ENCODE measurements at places on chromosomes 5 and 9.

GRCh38 chr5:17723876-17724275 lies 89.6 kb downstream of the TAF11L14 start:
- no peak for DNase-seq

GRCh38 chr9:5446451-5447236 lies 3.7 kb upstream of the CD274 start:
- no peak for DNase-seq

DNA sequence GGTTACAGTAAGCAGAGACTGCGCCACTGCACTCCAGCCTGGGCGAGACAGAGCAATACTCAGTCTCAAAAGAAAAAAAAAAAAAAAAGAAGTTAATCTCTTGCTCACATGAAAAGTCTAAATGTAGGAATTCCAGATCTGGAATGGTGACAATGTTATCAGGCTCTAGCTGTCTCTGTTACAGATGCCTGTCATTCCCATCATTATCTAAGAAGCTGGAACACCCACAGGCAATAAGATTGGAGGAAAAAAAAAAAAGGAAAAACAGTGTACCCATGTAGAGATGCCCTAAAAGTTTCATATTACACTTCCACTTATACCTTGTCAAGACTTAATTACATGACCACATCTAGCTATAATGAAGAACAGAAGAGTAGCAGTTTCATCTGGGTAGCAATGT lies 38.2 kb downstream of the PTBP3 start:
- no peak for DNase-seq

DNA sequence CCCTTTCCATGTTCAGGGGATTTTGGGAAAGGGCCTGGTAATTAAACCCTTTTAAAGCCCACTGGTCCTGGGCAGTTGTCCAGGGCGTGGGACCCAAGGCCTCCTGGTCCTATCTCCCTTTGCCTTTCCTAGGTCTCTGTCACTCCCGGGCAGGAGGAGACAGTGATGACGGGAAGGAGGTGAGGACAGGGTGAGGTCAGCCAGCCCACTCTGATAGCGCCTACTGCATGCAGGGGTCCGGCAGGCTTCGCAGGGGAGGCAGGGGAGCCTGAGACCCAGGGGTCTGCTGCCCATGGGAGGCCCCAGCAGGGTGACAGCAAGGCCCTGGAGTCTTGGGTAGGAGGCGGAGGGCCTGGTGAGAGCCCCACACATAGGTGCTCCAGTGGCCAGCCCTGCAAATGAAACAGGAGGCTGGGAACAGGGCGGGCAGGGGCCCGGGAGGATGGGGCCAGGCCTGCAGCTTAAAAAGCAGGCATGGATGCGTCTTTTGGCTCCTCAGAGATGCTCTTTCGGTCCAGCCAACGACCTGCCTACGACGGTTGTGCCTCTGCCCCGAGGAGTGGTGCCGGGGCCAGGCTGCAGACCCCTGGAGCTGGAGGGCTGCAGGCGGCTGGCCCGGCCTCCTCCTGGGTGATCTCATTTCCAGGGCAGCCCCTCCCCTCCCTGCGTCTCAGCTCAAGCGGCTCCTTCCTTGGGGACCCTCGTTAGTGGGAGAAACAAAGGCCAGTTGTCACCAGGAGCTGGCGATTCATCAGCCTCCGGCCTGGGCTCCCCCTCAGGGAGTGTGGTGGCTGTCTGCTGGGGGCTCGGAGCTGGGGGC lies 6.7 kb upstream of the RXRA start:
- no peak for DNase-seq

GRCh38 chr9:113360242-113360842 lies 11.0 kb downstream of the BSPRY start:
- no peak for DNase-seq

- DNase-seq: no peak
Observed at GRCh38 chr5:133751421-133751820, 139.1 kb upstream of the FSTL4 start.

DNA sequence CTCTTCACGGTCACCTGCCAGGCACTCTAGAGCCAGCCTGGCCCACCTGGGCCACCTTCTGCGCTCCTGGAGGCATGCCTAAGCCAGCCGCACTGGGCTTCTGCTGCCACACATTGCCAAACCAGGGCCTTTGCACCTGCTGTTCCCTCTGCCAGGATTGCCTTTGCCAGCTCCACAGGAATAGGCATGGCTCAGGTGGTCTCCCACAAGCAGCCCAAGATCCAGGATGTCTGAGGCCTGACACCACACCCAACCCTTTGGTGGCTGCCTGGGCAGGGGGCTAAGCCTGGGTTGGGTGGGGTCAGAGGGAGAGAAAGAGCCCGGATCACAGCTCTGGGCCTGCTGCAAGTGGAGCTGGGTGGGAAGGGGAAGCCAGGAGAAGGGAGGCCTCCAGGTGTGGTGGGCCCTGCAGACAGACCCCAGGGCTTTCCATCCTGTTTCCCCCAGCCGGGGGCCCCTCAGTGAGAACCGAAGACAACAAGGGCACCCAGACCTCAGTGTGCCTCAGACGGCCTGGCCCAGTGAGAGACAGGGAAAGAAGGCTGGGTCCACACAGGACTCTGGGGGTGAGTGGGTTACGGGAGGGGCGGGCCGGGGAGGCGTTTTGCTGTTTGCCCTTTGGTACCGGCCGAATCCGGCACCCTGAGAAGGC lies 672 bp upstream of the SUSD3 start:
- no peak for DNase-seq

- no peak for DNase-seq
Observed at GRCh38 chr5:81776258-81776657, 25.4 kb upstream of the SSBP2 start.

DNA sequence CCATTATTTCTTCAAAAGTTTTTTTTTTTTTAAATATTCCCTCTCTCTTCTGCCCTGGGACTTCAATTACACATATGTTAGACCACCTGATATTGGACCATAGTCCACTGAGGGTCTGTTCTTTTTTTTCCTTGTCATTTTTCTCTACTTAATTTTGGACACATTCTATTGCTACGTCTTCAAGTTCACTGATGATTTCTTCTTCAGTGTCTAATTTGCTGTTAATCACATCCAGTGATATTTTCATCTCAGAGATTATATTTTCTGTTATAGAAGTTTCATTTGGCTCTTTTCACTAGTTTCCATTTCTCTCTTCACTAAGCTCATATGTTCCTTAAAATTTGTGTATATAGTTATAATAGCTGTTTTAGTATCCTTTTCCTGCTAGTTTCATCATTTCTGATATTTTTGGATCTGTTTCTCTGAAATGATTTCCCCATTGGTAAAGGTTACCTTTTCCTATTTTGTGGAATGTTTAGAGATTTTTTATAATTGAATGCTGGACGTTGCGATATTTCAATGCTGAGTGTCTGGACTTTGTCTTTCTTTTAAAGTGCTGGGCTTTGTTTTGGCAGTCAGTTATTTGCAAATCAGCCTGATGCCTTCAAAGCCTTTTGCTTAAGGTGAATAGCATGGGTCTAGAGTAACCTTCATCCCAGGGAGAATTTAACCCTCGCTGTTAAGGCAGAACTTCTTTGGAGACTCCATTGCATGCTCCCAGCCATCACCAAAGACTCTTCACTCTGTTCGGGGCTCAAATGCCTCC lies 111.8 kb downstream of the TTLL11 start:
- no peak for DNase-seq

- DNase-seq: no peak
Observed at GRCh38 chr9:123191260-123191659, 77.1 kb downstream of the STRBP start.

DNA sequence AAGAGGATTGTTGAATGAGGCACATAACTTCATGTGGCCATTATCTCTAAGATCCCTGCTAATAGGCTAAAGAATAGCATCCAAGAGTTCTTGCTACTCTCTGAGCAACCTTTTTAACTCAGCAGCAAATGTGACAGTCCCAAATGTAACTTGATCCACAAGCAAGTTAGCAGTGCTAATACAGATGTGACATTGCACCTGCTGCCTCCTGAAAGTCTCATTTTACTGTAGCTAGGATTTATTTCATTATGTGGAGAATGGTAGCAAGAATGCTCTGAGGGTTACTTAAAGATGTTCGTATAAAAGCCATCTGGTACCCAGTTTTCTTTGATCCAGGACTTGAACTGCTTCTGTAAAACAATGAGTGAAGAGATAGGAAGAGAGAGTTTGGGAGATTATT lies 45.8 kb downstream of the CDH10 start:
- DNase-seq: no peak

DNA sequence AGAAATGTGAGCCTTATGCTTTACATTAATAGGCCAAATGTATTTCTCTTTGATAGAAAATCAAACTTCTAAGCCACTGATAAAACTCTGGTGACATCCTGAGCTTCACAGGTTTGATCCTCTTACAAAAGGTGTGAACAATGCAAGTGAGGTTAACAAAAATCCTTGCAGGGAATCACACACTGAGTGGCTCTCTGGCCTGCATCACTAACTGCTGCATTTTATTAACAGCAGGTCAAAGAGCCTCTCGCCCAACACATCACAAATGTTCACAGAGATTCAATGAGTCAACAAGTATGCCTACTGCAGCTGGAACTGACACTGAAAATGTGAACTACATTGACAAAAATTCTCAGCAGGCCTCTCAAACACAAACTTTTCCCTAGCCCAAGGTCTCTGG lies 122.3 kb downstream of the SEMA5A start:
- no peak for DNase-seq

GRCh38 chr5:32834251-32834650 lies 123.1 kb downstream of the NPR3 start:
- no peak for DNase-seq

GRCh38 chr9:134052491-134052890 lies 15.3 kb downstream of the BRD3 start:
- no peak for DNase-seq

GRCh38 chr5:77973253-77973609 lies 197.1 kb upstream of the TBCA start:
- no peak for DNase-seq

- DNase-seq: no peak
Observed at GRCh38 chr5:140794595-140795258, at the start of gene PCDHA2. PCDHA2 (plus strand) TSS chr5:140794852.

- DNase-seq: no peak
Observed at GRCh38 chr5:180649297-180650039, at the start of gene FLT4. FLT4 (minus strand) TSS chr5:180649600; CDS start chr5:180649545, 55 bp downstream.

GRCh38 chr5:54905246-54905795 lies 80.1 kb downstream of the ESM1 start:
- no peak for DNase-seq

GRCh38 chr9:109861918-109862317 lies 81.9 kb downstream of the PALM2AKAP2 start:
- DNase-seq: no peak

DNA sequence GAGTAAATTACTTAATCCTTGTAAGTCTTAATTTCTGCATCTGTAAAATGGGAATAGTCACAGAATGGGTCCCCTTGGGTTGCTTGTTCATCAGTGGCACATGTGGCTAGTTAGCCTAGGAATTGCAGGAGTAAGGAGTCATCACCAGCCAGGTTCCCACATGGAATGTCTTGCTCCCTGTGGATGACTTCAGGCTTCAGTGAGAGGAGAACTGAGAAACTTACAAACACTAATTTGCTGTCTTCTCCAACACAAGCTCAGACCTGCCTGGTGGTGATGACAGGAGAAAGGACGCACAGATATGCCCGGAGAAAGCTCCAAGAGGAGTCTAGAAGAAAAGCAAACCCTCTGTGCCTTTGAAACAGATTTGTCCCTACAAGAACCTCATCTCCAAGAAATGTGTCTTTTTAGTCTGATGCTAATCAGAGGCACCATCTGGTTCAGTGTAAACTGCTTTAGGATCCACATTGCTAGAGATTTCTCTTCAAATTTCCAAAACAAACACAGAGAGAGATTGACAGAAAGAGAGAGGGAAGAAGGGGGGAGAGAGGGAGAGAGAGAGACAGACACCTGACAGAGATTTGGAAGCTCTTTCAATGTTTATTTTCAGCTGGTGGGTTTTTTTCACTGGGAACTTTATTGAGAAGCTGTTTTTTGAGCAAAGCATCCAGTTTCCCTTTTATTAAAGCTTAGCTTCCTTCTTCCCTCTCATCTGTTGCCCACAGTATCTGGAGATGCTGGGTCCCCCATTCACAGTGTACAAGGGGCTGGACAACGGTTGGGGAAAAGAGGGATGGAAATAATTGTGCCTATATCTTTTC lies 128.3 kb downstream of the DOCK2 start:
- DNase-seq: no peak

DNA sequence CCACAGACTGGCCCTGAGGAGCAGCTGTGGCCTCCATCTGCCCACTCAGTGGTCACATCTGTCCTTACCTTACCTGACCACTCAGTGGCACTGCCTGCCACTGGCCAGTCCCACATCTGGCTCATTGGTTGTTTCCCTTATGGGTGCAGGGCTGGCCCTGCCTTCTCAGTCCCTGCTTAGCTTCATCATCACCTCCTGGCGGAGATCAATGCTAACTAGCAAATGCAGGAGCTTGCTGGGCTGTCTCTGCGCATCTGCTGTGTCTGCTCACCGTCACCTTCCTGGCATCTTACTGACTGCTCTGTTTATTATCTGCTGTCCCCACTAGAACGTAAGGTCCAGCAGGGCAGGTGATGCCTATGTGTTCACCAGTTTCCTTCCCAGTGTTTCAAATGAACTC lies 356.9 kb downstream of the SEMA5A start:
- DNase-seq: no peak

- DNase-seq: no peak
Observed at GRCh38 chr5:58902765-58903164, 319.9 kb downstream of the RAB3C start.

DNA sequence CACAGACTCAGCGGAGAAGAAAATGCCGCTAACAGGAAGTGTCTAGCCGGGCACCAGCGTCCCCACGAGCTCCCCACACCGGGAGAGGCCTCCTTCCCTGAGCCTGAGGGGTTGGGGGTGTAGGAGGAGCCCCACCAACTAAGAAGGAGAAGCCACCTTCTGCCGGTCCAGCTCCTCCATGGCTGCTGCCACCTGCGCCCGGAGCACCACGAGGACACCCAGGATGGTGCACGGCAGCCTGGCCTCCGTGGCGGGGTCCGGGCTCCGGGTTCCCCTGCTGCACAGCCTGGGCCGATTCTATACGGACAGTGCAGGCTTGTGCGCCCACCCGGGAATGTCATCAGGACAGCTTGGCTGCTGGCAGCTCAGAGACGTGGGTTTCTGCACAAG lies 297 bp downstream of the LCN8 start:
- DNase-seq: no peak

- DNase-seq: no peak
Observed at GRCh38 chr5:73339051-73339575, 109.5 kb downstream of the FOXD1 start.

DNA sequence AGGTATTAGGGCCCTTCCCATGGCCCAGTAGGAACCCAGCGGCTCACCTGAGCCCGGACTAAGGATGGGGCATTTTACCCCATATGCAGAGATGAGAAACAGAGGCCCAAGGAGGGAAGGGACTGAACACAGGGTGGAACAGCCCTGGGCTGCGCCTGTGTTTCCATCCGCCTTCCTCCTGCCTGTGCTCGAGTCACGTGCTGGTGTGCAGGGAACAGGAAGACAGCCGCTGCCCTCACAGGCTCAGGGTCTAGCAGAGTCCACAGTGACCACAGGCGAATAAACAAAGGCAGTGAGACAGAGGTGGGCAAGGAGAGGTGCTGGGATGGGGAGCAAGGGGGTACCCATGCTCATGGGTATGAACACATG lies 129.4 kb downstream of the C9orf50 start:
- DNase-seq: no peak

- DNase-seq: no peak
Observed at GRCh38 chr9:89680547-89681467, 76.0 kb downstream of the GADD45G start.

GRCh38 chr9:35757226-35757891 lies 3.3 kb upstream of the MSMP start:
- peak; percentile 20 for DNase-seq

GRCh38 chr5:151012862-151013261 lies 7.5 kb upstream of the GPX3 start:
- DNase-seq: no peak

GRCh38 chr5:36576721-36577120 lies 29.7 kb upstream of the SLC1A3 start:
- DNase-seq: no peak

- DNase-seq: no peak
Observed at GRCh38 chr5:160048131-160048530, 39.2 kb downstream of the TTC1 start.
